ENCODE measurements at places on chromosomes 4 and X.

DNA sequence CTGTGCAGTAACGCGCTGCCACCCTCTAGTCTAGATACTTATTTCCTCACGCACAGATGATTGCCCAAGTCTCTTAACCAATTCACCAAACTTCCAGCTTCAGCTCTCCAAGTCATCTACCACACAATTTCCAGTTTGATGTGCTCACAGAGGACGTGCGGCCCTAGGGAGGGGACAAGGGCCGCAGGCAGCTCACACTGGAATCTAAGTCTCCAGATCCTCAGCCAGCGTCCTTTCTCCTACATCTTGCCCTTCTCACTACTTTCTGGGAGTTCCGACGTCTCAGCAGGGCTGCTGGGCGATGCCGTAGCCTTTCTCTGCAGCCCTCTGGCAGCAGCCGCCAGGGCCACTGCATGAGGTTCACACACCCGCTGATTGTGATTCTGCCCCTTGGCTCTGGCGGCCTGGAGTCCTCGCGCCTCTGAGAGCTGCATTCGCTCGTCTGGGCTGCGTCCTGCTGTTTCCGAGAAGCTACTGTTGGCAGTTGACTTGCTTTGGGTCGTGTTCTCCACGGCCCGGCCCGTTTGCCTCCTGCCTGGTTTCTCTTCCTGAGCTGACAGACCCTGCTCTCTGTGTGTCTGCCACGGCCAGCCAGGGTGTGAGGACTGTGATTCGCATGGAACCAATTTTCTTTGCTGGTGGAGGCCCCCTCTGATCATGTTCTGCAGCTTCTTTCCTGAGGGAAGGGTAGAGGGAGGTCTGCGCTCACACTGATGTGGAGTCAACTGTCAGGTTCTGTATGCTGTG lies 14.1 kb upstream of the TMEM131L start:
- no peak overlapping the region for H3K27ac ChIP-seq
- no peak for DNase-seq
- no peaks in the 10 kb centered on the region for H3K36me3 ChIP-seq
- no peak overlapping the region for H3K4me3 ChIP-seq
- H3K4me1 ChIP-seq: peaks cover 14% of the 10 kb centered on the region

GRCh38 chrX:46770817-46771163 lies 11.9 kb upstream of the SLC9A7 start:
- no peak overlapping the region for H3K27ac ChIP-seq
- no peaks in the 10 kb centered on the region for H3K27me3 ChIP-seq
- H3K36me3 ChIP-seq: no peaks in the 10 kb centered on the region
- no peak for DNase-seq
- no peak overlapping the region for H3K4me3 ChIP-seq
- no peaks in the 10 kb centered on the region for H3K4me1 ChIP-seq

- H3K4me1 ChIP-seq: no peaks in the 10 kb centered on the region
- no peak overlapping the region for H3K4me3 ChIP-seq
- no peaks in the 10 kb centered on the region for H3K27me3 ChIP-seq
- DNase-seq: no peak
Measured at GRCh38 chr4:87632469-87632868, 17.6 kb upstream of the DMP1 start.

GRCh38 chr4:76881375-76881774 lies 16.6 kb downstream of the SOWAHB start:
- no peak for DNase-seq
- no peak overlapping the region for H3K4me3 ChIP-seq
- H3K27me3 ChIP-seq: peaks cover 12% of the 10 kb centered on the region
- H3K27ac ChIP-seq: no peak overlapping the region
- no peaks in the 10 kb centered on the region for H3K4me1 ChIP-seq

DNA sequence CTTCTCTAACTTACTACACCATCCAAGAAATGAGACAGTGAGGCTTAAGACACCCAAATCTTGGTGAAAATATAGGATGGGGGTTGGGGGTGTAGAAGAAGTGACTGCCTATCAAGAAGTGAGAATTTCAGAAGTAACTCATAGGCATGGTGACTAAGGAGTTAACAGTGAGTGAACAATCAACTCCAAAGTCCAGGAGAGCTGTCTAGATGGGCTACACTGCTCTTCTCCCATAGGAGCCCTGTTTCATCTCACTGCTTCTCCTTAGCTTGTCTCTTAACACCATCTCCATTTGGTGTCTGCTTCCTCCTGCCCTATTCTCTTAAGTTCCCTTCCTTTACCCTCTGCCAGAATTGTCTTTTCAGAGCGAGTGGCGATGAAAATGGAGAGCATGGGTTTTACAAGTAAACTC lies 22.7 kb downstream of the FABP2 start:
- H3K27ac ChIP-seq: peak overlapping the region; percentile 98
- peaks cover 25% of the 10 kb centered on the region for H3K4me1 ChIP-seq
- no peak for DNase-seq
- peak overlapping the region; percentile 92 for H3K4me3 ChIP-seq
- H3K36me3 ChIP-seq: peaks cover 45% of the 10 kb centered on the region

- no peaks in the 10 kb centered on the region for H3K36me3 ChIP-seq
- H3K4me1 ChIP-seq: no peaks in the 10 kb centered on the region
- H3K27me3 ChIP-seq: no peaks in the 10 kb centered on the region
- DNase-seq: no peak
- no peak overlapping the region for H3K4me3 ChIP-seq
Measured at GRCh38 chrX:28920153-28920943, 333.1 kb downstream of the IL1RAPL1 start.

DNA sequence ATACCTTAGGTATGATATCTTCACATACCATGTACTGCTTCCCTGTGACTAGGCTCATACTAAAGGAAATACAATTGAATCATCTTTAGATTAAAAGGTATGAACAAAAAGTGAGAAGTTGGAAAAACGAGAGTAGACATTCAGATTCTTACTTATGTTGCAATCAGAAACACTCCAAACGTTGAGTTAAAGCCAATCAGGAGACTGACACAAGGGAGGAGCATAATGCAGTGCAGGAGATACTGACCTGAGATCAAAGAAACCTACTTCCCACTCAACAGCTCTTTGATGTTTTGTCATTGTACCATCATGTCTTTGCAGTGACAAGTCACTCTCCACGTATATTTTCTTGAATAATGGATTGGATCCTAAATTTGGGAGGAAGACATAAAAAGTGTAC lies 8.9 kb upstream of the PCDH18 start:
- no peak for DNase-seq
- H3K4me1 ChIP-seq: no peaks in the 10 kb centered on the region
- H3K27ac ChIP-seq: no peak overlapping the region
- no peak overlapping the region for H3K4me3 ChIP-seq
- H3K27me3 ChIP-seq: no peaks in the 10 kb centered on the region
- no peaks in the 10 kb centered on the region for H3K36me3 ChIP-seq

DNA sequence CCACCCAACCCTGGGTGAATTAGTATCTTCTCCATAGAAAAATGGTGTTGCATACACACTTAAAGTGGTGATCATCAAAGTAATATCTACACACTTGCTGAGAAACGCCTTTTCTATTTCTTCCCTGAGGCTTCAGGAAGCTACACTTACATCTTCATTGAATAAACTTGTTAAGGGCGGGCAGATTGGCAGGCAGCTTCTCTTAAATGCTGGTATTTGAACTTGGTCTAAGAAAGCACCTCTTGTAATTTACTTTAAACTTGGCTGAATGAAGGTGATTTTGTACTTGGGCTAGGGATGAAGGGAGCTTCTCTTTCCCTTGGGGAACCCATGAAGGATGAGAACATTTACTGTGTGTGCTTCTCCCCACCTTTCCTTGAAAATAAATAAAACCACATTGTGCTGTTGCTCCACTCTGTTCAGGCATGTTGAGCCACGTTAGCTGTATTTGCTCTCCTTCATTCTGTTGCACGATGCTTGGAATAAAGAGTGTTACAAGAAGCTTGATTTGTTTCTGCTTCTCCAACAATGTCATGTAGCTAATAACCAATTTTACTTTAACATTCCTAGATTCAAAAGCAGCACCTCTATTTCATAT lies 430.1 kb downstream of the ANKRD50 start:
- no peaks in the 10 kb centered on the region for H3K36me3 ChIP-seq
- no peak overlapping the region for H3K27ac ChIP-seq
- no peak overlapping the region for H3K4me3 ChIP-seq
- no peaks in the 10 kb centered on the region for H3K4me1 ChIP-seq

GRCh38 chr4:108272046-108272445 lies 103.3 kb upstream of the LEF1 start:
- DNase-seq: no peak
- peaks cover 5% of the 10 kb centered on the region for H3K4me1 ChIP-seq
- no peak overlapping the region for H3K27ac ChIP-seq
- H3K27me3 ChIP-seq: no peaks in the 10 kb centered on the region
- H3K36me3 ChIP-seq: no peaks in the 10 kb centered on the region
